Progenitor cell of endocrine pancreas (in vitro differentiated cells): ENCODE measurements at places on chromosomes 4 and X.

- H3K27ac ChIP-seq = no peak overlapping the region
- H3K4me3 ChIP-seq = no peak overlapping the region
- H3K27me3 ChIP-seq = no peaks in the 10 kb centered on the region
- no peaks in the 10 kb centered on the region for H3K36me3 ChIP-seq
These were observed 24.9 kb downstream of the TKTL2 start for GRCh38 chr4:163448540-163449203.

- H3K27ac ChIP-seq = peak overlapping the region; percentile 63
- H3K4me3 ChIP-seq = no peak overlapping the region
- no peaks in the 10 kb centered on the region for H3K36me3 ChIP-seq
- no peaks in the 10 kb centered on the region for H3K27me3 ChIP-seq
- DNase-seq = no peak
These were observed 15.1 kb upstream of the UGT2B17 start for GRCh38 chr4:68591204-68591603.

- peaks cover 16% of the 10 kb centered on the region for H3K36me3 ChIP-seq
- H3K27ac ChIP-seq = peak overlapping the region; percentile 80
These were observed 61.4 kb downstream of the PAPSS1 start for GRCh38 chr4:107658400-107659336.

DNA sequence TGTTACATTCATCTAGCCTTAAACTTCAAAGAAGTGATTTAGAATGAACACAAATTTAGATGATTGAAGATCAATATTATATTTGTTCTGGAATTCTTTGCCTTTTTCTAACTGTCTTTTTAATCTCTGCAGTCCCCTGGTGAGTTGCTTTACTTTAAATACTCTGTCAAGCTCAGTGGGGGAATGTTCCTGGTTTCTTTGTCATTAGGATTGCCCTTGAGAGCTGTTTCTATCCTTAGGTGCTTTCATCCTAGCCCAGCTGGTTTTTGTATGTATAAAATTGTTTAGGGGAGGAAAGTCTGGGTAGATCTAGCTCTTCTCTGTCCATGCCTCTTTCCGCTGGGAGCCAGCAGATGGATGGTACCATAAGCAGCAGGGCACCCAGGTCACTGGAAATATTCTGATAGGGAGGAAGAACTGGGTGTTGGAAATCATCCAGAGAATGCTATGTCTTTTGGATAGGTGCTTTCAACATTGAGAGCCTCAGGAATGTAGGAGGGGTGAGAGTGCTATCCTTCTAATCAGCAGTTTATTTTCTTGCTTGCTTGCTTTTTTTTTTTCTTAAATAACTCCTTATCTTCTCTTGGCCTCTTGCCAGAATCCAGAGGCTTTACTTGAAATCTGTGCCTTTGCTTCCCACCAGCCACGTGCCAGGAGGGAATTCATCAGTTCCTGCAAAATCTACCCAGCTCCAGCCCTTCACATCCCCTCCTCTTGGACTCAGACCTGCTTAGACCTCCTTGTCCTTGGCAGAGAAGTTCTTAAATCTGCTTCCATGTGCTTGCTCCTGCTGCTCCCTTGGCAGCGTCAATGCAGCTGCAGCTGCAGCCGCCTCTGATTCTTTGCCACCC, 215.3 kb upstream of the ANXA3 start:
- no peak overlapping the region for H3K4me3 ChIP-seq
- no peak for DNase-seq
- peaks cover 41% of the 10 kb centered on the region for H3K36me3 ChIP-seq
- peaks cover 18% of the 10 kb centered on the region for H3K4me1 ChIP-seq
- no peaks in the 10 kb centered on the region for H3K27me3 ChIP-seq

GRCh38 chrX:36583674-36584073, 424.5 kb upstream of the FAM47C start:
- no peaks in the 10 kb centered on the region for H3K27me3 ChIP-seq
- no peak overlapping the region for H3K4me3 ChIP-seq
- no peaks in the 10 kb centered on the region for H3K4me1 ChIP-seq
- H3K36me3 ChIP-seq = no peaks in the 10 kb centered on the region
- DNase-seq = no peak

DNA sequence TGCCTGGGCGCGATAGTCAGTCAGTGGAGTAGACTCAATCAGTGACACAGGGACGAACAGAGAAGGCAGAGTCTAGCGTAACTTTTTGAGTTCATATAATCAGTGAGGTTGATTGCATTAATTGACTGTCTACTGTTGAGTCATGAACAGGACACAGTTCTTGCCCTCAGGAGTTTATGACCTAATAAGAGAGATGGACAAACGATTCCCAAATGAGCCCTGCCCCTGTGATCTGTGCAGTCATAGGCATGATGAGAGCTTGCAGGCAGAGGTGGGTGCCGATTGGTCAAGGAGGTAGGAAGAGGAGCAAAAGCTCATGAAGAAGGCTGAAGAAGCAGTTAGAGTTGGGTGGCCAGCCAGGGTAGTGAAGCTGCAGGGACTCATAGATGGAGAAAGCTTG, 57.1 kb downstream of the ADD1 start:
- peak overlapping the region; percentile 15 for H3K27ac ChIP-seq
- no peak overlapping the region for H3K4me3 ChIP-seq
- peaks cover 9% of the 10 kb centered on the region for H3K4me1 ChIP-seq
- no peak for DNase-seq
